SW480 (cell line): ENCODE measurements at places on chromosomes 6 and 20.

- DNase-seq, result no peak
Observed at GRCh38 chr6:134477991-134478635, 160.2 kb upstream of the SGK1 start.

GRCh38 chr6:93676581-93676980 is 257.2 kb upstream of the EPHA7 start:
- DNase-seq, result peak; percentile 1

DNA sequence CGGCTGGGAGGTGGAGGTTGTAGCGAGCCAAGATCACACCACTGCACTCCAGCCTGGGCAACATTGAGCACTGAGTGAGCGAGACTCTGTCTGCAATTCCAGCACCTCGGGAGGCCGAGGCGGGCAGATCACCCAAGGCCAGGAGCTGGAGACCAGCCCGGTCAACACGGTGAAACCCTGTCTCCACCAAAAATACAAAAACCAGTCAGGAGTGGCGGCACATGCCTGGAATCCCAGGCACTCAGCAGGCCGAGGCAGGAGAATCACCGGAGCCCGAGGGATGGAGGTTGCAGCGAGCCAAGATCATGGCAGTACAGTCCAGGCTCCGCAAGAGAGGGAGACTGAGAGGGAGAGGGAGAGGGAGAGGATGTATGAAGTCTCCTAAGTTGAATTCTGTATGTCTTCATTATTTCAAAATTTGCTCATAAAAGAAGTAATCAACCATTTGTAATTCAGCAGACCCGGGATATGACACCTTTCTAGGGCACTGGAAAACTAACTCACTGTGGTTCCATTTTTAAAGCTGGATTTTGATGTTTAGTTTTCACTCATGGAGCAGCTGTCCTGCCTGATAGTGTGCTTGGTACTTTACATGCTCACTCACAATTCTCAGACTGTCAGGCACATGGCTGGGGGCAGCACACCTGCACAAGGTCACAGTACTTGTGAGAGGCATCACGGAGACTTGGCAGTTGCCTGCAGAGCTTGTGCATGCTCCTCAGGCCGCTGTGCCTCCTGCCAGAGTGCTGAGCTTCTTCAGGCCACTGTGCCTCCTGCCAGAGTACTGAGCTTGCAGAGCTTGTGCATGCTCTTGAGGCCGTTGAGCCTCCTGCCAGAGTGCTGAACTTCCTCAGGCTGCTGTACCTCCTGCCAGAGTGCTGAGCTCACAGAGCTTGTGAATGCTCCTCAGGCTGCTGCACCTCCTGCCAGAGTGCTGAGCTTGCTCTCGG is 106.2 kb downstream of the ERMARD start:
- DNase-seq, result no peak

DNA sequence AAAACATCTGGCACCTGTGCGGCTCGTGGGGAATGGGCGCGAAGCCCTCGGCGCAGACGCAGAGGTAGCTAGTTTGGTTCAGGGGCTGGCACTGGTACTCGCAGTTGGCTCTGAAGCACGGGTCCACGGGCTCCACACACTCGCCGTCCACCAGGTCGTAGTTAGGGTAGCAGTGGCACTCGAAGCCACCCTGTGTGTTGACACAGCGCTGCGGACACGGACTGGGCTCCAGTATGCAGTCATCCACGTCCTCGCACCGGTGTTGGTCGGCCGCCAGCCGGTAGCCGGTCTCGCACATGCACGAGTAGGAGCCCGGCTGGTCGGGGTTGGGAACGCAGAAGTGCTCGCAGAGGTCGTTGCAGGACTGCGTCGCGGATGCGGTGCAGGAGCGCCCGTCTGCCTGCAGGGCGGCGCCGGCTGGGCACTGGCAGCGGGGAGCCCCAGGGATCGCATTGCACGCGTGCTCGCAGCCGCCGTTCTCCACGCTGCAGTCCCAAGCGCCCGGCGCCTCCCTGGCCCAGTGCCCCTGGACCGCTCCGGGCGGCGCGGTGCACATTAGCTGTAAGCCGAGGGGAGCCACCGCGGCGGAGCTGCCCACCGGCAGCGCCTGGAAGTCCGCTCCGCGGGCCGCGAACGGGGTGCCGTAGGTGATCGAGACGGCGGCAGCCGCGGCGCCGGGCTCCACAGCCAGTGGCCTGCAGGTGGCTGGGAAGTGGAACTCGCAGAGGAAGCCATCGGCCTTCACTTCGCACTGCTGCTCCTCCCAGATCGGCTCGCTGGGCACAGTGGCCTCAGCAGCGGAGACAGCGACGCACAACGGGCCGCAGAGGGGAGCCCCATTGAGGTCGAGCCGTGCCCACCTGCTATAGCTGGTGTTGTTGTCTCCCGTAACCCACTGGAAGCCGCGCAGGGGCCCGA is 930 bp downstream of the THBD start:
- DNase-seq, result no peak

DNA sequence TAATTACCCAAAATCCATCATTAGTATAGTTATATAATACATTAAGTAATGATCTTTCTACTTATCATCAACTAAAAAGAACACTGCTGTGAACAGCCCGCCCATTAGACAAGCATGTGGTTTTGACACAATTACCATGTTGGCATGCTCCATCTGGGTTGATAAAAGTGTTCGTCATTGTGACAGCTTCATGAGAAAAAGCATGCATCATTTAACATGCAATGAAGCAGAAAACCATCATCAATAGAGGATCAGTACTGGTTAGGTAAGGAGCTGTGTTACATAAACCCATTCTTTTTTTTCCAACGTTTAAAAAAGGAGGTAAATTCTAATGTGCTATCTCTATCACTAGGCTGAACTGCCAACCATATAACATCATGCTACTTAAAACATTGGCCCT is 101.9 kb downstream of the EPB41L2 start:
- DNase-seq, result no peak

GRCh38 chr6:29424575-29424974 is 9.8 kb downstream of the OR12D1 start:
- no peak for DNase-seq

GRCh38 chr6:30547454-30547853 is 8.8 kb downstream of the GNL1 start:
- DNase-seq, result no peak

DNA sequence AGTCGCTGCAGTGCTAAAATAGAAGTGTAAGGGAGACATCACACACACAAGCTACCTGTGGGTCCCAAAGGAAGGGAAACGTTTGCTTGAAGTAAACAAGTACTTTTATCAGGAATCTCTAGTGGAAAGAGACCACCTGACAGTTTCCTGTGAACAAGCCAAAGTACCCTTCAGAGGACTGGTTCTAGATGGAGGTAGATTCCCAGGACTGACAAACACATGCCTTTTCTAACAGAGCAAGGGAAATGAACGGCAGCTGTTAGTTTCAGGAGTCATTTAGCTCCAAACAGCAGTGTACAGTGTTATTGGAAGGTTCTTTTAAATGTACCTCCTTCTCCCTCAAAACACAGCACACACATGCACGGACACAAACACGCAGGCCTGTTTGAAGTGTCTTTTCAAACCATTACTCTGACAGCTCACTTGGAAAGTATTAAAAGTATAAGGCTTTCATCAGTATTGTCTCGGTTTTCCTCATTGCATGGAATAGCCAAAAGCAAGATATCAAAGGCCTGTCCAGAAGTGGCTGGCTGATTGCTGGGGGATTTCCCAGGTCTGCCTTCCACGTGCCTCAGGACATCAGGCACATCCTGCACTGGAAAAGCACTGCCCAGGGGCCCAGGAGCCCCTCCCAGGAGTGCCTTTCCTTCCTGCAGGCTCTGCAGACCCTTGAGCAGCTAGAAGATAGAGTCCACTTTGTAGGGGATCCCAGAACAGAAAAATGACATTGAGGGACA is 393.2 kb upstream of the SOX4 start:
- DNase-seq, result no peak

DNA sequence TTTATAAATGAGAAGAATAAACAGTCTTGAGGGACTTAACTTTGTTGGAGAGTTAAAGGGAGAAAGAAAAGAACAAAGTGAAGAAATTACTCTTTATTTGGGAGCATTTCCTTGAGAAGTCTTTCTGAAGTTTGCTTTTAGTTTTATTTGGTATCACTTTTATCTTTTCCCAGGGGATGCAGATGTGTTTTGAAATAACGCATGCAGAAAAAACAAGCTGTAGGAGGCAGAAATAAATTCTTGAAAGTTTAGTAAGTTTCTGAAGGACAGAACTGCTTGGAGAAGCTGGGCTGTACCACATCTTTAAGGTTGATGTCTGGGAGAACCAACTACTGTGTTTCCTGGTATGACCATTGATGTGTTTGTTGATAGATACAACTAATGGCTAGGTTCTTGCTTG is 75.0 kb downstream of the PLCB4 start:
- no peak for DNase-seq

DNA sequence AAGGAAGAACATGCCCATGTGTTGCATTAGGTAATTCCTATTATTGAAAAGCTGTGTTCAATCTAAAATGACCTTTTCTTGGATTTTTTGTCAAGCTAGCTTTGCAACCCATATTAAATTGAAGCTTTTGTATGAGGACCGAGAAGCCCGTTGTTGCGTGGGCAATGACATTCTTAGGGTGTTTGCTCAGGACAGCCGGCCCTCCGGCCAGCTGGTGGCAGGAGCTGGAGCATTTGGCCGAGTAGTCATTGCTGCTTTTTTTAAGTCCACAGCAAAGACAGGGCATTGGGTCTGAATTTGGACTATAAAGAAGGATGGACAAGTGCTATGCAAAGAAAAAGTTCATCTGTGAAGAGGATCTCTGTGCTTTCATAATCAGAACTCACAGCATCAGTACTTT is 365.8 kb downstream of the SAMD5 start:
- no peak for DNase-seq

GRCh38 chr6:139531148-139532115 is 157.0 kb upstream of the CITED2 start:
- DNase-seq, result peak; percentile 53

- DNase-seq, result no peak
Observed at GRCh38 chr6:120055071-120055470, 705.5 kb upstream of the MAN1A1 start.

DNA sequence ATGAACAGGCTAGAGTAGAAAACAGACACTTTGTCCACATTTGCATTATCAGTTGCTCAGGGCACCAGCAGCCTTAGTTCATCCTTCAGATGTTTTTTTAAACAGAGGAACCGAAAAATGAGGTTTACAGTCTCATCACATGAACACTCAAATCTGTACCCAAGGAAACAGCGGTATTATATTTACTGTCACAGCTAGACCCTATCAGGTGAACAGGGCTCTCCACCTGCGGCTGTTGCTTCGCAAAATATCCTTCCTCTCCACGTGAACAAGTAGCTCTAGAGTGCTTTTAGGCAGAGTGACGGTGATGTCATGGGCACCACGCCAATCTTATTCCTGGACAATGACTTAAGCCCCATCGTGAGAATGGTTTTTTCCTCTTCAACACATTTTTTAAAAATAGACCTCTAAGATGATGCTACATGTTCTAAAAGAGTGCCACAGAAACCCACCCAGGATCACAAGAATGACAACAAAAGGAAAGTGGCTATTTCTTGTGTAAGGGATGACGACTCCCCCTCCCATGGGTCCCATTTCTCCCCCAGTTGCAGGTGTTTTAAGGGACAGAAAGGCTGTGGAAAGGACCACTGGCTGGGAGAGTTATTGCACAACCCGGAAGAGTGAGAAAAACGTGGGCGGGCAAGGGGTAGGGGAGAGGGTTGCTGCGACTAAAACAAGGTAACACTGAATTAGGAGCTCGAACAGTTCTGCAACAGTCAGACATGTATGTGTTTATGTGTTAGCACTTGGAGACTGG is 77.7 kb downstream of the EFHC1 start:
- DNase-seq, result no peak
